ENCODE measurements at places on chromosomes 11 and 22.
A peak's percentile ranks its signal among the peaks of the same experiment; 100 is the strongest.

GRCh38 chr11:62008193-62008592 lies 40.8 kb upstream of the FTH1 start:
- DNase-seq = no peak

DNA sequence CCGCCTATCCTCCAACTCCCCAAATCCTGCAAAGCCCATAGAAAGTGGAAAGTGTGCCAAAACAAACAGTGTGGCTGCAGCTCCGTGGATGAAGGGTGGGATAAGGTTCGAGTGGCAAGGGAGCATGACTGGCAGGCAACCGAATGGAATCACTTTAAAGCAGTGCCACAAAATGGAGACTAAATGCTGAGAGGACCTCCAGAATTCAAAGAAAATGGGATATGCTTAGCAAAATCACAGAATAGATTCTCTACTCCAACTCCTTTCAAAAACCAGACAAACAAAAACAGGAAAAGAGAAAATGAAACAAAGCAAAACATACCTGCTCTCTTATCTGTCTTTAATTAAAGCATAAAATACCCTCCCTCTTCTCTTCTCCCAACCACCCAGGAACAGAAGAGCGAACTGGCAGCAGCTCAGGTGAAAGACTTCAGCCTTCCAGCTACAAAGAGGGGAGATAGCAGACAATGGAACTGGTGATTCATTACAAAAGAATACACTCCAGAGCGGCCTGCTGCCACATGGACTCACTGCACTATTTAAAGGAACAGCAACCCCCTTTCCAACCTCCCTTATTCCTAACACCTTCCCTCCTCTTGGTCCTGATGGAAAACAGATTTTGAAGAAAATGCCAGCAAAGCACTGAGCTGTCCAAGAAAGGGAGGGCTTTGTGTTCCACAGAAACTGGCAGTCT lies 118.5 kb downstream of the APOL5 start:
- peak; percentile 93 for DNase-seq

DNA sequence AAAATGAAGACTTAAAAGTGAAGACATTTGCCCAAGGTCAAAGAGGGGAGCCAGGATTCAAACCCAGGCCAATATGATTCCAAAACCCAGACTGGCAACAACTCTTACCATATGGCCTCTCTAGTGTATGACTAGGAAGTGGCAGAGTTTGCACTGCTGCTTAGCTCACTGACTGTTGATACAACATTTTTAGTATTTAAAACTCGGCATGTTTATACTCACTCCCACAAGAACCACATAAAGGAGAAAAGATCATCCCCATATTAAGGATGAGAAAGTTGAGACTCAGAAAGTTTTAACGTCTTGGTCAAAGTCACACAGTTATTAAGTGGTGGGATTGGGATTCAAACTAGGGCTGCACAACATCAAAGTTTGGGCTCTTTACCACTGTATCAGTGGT lies 81.7 kb downstream of the CCDC34 start:
- no peak for DNase-seq

DNA sequence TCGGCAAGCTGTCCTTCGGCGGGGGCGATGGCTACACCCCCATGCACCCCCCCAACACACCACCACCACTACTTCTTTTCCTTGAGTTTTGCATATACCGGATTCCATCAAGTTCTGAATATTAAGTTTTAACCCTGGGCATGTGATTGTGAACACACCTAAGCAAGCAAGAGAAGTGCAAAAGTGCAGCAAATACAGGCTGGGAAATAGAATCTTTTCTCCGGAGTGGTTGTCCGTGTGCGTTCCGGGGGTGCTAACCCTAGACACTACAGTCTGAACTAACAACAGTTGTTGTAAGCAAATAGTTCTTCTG lies 574 bp downstream of the PRSS23 start:
- DNase-seq = peak; percentile 56

Measured in HT1080 (cell line).